ENCODE measurements at places on chromosomes 2 and 18. TPM values are rescaled to one million over a fixed set of nuclear protein-coding genes. Genes with fewer than 3 reads are reported as not detected.

DNA sequence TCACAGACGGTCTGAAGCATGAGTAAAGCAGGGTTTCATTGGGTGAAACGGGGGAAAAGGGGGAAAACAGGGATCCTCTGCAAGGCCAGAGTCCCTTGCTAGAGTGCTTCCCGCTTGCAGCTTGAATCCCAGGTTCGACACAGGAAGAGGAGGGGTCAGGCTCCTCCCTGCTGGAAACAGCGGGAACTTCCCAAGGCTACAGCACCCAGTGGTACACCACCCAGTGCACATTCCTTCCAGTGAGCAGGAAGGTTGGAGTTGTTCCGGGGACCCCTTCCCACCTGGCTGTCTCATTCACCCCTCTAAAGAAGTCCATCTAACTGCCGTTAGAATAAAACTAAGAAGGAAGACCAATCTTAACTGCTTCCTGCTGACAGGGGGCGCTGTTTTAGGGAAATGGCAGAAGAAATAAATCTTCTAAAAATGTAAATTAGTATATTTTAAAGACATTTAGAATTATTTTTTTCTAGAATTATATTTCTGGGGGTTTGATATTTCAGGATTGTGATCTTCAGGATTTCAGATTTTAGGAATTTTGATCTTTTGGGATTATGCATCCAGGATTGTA, 230.9 kb downstream of the RBM43 start:
- DNase-seq, result no peak

- peak; percentile 19 for DNase-seq
These were observed 254.9 kb upstream of the HS6ST1 start for GRCh38 chr2:128573531-128573930.

GRCh38 chr2:106058469-106059137, 135.5 kb downstream of the UXS1 start:
- DNase-seq, result peak; percentile 79

GRCh38 chr2:176885001-176885643, 327.5 kb upstream of the HNRNPA3 start:
- no peak for DNase-seq

The MYO5B gene
- not detected for total RNA-seq

The SOX11 gene
- not detected for total RNA-seq

The AGXT gene
- not detected for total RNA-seq

The YES1 gene
- total RNA-seq, result 12.1 TPM
